ENCODE measurements at places on chromosomes 3 and 15.

- DNase-seq, result no peak
Measured at GRCh38 chr3:141790171-141790570, 27.0 kb downstream of the GRK7 start.

DNA sequence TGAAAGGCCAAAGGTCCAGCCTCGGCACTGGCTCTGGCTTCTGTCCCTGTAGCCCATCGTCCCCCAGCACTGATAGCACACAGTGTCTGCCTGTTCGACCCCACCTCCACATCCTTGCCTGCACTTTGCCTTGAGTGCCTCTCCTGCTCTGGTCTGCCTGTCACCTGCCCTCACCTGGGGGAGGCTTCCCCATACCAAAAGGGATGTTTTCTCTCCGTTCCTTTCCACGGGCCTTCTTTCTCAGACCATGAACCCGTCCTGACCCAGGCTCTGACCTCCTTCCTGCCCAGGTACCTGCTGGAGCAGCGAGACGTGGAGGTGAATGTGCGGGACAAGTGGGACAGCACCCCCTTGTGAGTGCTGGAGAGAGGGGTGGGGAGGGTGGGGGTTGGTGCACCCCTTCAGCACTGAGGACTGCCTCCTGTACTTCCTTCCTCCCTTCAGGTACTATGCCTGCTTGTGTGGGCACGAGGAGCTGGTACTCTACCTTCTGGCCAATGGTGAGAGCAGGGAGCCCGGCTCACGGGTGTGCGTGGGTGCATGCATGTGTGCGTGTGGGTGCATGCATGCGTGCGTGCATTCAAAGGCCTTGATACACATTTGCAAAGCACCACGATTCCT, 1.5 kb downstream of the ABTB1 start:
- no peak for DNase-seq

- DNase-seq, result peak; percentile 38
Measured at GRCh38 chr15:79969146-79969545, 1.9 kb downstream of the BCL2A1 start.

- DNase-seq, result peak; percentile 81
Measured at GRCh38 chr3:16513141-16514020, at the start of gene RFTN1. RFTN1 (minus strand) TSS chr3:16513699; CDS start chr3:16493869, 19,830 bp downstream.

DNA sequence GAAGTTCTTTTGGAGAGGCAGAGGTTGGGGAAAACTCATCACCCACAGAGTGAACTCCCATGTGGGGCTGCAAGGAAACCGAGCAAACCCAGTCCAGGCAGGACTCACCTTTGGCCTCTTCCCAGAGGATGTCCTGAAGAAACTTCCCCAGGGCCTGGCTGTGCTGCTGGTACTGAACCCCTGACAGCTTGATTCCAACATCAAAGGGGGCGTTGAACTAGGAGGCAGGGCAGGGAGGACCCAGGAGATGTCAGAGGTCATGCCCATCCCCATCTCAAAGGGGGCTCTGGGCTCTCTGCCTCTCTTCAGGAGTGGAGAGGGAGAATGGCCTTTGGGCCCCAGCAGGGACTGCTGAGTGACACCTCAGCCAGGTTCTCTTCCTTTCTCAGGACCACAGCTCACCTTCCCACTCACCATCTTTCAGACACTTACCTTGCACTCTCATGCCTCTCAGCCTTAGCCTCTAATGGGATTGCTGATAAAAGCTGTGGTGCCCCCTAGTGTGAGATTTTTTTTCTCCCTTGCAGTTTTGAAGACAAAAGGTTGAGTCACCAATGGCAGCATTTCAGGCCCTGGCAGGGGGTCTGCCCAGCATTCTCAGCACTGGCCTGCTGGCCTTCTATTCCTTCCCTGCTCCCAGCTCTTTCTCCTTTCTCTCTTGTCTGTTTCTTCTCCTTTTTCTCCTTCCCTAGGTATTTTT, 6.0 kb downstream of the GHRL start:
- peak; percentile 34 for DNase-seq

GRCh38 chr3:140292684-140293083, 357.7 kb downstream of the CLSTN2 start:
- no peak for DNase-seq

- DNase-seq, result no peak
Measured at GRCh38 chr3:58200846-58201355, 9.9 kb downstream of the DNASE1L3 start.

DNA sequence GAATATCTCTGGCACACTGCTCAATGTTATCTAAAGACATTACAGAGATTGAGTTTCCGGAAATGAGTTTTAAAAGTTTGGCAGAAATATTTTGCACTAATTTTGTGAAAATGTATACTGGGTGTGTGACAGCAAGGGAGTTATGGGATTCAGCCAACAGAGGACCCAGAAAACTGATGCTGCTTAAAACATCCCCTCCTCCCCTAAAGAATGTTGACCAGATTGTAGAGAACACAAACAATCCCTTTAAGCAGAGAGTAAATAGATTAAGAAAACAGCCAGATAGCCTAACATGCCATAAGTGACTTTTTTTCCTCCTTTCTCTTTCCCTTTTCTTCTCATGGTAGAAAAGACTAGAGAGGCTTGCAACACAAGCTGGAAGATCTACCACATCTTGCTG, 928.0 kb upstream of the ALCAM start:
- no peak for DNase-seq

DNA sequence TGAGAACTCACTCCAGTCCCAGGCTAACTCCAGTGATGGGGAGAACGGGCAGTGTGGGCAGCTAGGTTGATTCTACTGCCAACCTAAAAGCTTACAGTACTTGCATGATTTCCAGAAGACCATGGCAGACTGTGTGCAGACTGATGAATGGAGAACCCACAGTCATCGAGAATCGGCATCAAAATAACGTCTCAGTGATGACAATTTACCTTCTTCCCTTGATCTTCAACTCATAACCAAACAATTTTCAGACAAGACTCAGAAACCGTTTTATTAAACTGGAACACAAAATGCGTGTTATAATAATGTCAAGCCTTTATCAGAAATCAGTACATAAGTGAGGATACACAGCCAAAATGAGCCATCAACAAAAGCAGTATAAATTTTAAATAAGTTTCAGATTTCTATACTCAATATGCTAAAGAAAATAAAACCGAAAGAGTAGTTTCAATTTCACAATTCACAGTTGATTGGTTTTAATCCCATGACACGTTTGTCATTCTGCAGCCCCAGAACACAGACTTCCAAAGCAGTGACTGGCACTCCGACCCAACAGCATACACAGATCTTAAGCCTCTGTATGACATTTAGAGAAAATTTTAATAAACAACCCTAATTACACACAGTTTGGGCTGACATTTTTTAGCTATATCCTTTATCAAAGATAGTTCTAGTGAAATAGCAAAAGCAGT, 54.5 kb downstream of the ZMAT3 start:
- DNase-seq, result no peak

- no peak for DNase-seq
Measured at GRCh38 chr3:60708191-60708975, 542.9 kb downstream of the FHIT start.

DNA sequence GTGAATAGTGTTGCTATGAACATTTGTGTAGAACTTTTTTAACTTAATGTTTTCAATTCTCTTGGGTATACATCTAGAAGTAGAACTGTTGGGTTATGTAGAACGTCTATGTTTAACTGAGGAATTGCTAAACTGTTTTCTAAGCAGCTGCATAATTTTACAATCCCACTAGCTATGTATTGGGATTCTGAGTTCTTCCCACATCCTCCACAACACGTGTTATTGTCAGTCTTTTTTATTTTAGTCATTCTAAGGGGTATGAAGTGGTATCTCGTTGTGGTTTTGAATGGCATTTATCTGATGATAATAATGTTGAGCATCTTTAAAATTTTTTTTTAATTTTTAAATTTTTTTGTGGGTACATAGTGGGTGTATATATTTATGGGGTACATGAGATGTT, 55.0 kb upstream of the NPHP3 start:
- DNase-seq, result no peak

Data from inflammatory macrophage (primary cell).